ENCODE measurements at places on chromosomes 6 and 20. TPM values are rescaled to one million over a fixed set of nuclear protein-coding genes. Genes with fewer than 3 reads are reported as not detected.

RAET1E gene
- not detected for total RNA-seq

BNIP5 gene
- not detected for total RNA-seq

SLC17A2 gene
- total RNA-seq = 0.10 TPM

OR2J3 gene
- total RNA-seq = not detected

All from activated T-helper 1 cell treated with anti-CD3 and anti-CD28 coated beads, Interleukin-12 subunit alpha, Interleukin-12 subunit beta, Interleukin-2, Interleukin-4 antibody, amounts not matched to agents 30 ng/mL and 10 ng/mL and 1 ng/mL, durations not matched to agents 14 hours and 24 hours and 36 hours (primary cell).